ENCODE measurements at places on chromosomes 6 and 20.

DNA sequence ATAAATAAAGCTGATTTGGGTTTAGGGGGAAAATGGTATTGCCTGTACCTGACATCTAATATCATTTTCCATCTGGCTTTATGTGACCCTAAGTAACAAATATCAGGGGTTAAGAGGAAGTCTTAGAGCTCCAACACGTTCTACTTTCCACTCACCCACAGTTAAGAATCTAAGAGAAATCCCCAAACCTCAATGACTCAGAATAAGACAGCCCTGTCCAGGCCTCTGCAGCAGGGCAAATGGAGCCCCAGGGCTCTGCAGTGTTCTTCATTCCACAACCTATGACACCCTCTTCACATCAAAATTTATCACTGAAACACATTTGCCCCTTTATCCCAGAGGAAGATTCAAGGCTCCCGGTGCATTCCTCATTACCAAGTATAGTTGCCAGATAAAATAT is 20.3 kb upstream of the TENT5A start:
- H3K4me3 ChIP-seq: no peak overlapping the region
- H3K36me3 ChIP-seq: no peaks in the 10 kb centered on the region
- no peak for DNase-seq
- no peak overlapping the region for H3K27ac ChIP-seq
- no peaks in the 10 kb centered on the region for H3K27me3 ChIP-seq

- no peak overlapping the region for H3K27ac ChIP-seq
- H3K27me3 ChIP-seq: no peaks in the 10 kb centered on the region
- no peaks in the 10 kb centered on the region for H3K36me3 ChIP-seq
- no peak overlapping the region for H3K4me3 ChIP-seq
Measured at GRCh38 chr6:25309886-25310285, 30.7 kb downstream of the CARMIL1 start.

DNA sequence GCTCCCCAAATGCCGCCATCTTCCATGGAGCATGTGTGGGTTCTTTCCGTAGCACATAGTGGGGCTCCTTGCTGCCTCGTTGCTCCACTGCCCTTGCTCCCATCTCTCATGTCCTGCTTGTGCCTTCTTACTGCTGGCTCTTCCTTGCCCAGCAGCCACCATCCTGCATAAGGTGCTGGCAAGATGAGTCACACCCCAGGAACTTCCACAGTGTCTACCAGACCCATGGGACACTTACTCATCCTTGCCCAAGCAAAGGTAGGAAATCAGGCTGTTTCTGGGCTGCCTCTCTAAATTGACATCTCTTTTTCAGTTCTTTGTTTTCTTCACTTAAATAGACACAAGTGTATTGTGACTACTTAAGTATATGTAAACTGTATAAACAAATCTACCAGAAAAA is 39.4 kb upstream of the RGS17 start:
- H3K27me3 ChIP-seq: no peaks in the 10 kb centered on the region
- H3K36me3 ChIP-seq: no peaks in the 10 kb centered on the region
- H3K4me1 ChIP-seq: no peaks in the 10 kb centered on the region
- no peak overlapping the region for H3K27ac ChIP-seq

DNA sequence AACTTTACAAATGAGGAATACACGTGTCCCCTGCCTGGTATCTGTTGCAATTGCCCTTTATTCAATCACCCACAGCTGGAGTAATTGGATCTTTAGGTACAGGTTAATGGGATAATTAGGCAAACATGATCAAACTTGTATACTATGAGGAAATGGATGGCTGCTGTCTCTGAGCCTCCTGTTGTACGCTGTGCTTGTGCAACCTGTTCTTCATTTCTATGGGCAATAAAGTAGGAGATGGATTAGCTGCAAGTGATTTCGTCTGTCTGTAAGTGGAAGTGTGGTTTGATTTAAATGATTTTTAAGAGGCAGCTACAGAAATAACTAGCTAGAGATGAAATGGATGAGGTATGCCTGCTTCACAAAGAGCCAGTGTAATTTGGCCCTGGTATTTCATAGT is 474.1 kb downstream of the RNF144B start:
- H3K4me1 ChIP-seq: no peaks in the 10 kb centered on the region
- H3K27me3 ChIP-seq: no peaks in the 10 kb centered on the region
- H3K36me3 ChIP-seq: no peaks in the 10 kb centered on the region
- DNase-seq: no peak

DNA sequence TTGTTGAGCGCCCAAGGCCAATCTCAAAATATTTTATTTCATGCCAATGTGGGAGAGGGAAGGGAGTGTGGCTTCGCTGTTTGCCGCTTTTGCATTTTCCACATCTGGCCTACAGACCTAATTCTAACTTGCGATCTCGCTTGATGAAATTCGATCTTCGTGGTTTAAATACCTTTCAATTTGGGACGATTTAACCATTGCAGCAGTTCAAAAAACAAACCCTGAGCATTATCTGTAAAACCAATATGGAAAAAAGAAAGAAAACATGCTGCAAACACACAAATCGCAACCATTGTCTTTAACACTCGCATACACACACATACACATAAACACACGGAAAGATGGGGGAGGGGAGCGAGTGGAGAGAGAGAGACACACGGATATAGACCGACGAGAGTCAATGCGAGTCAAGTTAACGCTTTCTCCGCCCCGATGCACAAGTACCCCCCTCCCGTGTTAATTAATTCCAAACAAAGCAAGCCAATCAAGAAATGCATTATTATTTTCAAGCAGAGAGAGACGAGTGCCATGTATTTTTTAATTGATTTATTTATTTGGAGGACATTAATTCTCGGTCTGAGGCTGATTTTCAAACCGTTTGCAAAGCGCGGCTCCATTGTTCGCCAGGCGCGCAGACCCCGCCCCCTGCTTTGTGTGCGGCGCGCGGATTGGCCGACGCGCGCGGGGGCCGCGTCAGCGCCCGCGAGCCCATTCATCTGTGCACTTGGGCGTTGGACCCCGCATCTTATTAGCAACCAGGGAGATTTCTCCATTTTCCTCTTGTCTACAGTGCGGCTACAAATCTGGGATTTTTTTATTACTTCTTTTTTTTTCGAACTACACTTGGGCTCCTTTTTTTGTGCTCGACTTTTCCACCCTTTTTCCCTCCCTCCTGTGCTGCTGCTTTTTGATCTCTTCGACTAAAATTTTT is at the start of gene MARCKS:
Gene MARCKS (plus strand): TSS at position 721 of the 931 bp plus-strand sequence. CDS start 401 bp downstream, outside the sequence.
- peaks cover 2% of the 10 kb centered on the region for H3K36me3 ChIP-seq
- H3K27ac ChIP-seq: no peak within 1 kb of the TSS
- peak; percentile 45 for DNase-seq
- H3K27me3 ChIP-seq: peaks cover 45% of the 10 kb centered on the region
- H3K4me1 ChIP-seq: peaks cover 16% of the 10 kb centered on the region

DNA sequence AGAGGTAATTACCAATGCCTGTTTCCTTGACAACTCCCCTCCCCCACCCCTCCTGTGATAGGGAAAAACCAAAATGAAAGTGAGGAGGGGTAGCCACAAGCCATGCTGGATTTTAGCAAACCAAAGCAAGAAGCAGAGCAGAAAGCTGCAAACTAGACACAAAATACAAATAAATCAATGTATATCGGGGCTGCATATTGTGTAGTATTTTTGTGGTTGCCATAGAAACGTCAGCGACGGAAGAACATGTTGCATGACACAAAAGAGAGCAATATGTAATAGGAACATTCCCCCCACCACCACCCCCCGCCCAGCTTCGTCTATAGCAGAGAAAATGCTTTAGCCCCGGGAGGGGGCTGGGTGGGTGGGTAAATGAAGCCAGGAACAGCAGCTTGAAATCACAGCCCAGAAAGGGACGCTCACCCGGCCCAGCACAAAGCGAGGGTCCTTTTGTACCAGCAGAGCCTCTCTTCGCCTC is 548 bp downstream of the AGPAT4 start:
- H3K27ac ChIP-seq: peak overlapping the region; percentile 93
- H3K27me3 ChIP-seq: peaks cover 15% of the 10 kb centered on the region
- peaks cover 8% of the 10 kb centered on the region for H3K36me3 ChIP-seq
- peaks cover 29% of the 10 kb centered on the region for H3K4me1 ChIP-seq
- peak overlapping the region; percentile 77 for H3K4me3 ChIP-seq

DNA sequence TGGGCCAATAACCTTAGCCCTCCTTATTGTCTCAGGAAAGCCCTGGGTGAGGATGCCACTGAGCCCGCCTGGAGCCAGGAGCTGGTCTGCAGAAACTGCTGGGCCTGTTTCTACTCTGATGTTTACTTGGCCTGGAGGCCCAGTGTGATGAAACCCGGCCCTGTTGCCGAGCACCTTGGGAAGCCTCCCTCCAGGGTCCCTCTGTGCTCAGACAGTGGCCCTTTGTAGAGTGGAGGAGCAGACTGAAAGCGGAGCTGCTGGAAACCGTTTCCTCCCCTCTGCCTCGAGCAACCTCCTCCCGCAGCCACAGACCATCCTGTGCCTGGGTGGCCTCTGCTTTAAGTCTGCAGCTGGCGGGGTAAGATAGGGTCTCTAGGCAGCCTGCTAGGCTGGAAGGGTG is 84.1 kb upstream of the EPB41L1 start:
- DNase-seq: no peak
- no peaks in the 10 kb centered on the region for H3K36me3 ChIP-seq
- H3K27me3 ChIP-seq: peaks cover 12% of the 10 kb centered on the region
- no peak overlapping the region for H3K4me3 ChIP-seq

DNA sequence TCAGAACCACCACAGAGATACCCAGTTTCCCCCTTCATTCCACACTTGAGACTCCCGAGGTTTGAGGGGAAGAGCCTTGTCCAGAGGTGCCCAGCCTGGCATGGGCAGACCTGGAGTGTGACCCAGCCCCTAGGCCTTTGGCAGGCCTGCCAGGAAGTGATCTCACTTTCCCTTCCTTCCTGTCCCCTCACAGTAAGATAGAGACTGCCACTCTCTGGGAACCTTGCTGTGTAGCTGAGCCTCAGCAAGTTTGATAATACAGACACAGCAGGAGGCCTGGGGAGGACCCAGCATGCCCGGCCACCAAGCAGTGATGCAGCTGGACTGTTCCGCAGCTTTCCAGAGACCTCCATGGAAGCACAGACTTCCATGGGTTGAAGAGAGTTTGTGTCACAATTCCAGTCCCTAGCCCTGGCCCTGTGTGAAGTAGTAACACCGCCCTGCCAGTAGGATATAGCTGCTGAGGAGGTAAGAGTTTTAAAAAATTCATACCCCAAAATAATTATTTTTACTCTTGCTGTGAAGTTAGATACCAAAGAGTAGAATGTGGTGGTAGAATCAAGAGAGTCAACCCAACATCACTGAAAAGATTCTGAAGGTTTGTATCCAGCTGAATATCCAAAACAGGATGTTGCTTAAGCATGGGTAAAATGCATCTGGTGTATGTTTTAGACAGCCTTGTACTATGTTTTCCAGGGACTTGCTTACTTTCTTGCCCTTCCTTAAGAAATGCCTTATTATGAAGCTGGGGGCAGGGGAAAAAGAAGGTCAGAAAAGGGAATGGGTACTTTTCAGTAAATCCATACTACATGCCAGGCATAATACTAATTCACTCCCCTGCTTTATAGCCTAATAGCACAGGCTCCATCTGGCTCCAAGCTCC is 16.3 kb downstream of the PKIG start:
- peak overlapping the region; percentile 79 for H3K27ac ChIP-seq
- H3K4me1 ChIP-seq: peaks cover 28% of the 10 kb centered on the region
- H3K4me3 ChIP-seq: peak overlapping the region; percentile 44
- no peaks in the 10 kb centered on the region for H3K27me3 ChIP-seq
- H3K36me3 ChIP-seq: no peaks in the 10 kb centered on the region

DNA sequence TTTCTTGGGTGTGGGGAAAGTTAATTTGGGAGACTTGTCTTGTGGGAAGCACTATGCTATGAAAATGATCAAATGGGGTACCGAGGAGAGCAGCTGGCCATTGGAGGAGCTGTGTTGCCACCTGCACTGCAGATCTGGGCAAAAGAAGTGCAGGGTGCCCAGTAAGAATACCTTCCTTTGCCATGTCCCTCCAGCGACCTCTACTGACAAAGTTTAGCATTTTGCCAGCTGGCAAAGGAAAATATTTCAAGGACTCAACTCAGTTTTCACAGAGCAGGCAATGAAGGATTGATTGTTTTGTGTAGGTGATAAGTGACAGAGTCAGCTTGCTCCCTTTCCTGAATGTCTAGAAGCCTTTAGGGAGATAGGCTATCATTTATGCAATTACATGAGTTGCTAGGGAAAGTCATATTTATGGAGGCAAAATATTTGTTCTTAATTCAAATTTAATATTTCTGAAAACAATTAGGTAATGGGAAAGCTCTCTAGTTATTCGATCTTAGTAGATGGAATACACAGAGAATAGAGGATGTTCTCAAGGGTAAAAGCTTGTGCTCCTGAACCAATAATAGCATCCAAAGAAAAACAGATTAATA is 118.4 kb downstream of the FARS2 start:
- no peak overlapping the region for H3K4me3 ChIP-seq
- H3K27ac ChIP-seq: no peak overlapping the region
- H3K27me3 ChIP-seq: no peaks in the 10 kb centered on the region
- H3K4me1 ChIP-seq: no peaks in the 10 kb centered on the region

DNA sequence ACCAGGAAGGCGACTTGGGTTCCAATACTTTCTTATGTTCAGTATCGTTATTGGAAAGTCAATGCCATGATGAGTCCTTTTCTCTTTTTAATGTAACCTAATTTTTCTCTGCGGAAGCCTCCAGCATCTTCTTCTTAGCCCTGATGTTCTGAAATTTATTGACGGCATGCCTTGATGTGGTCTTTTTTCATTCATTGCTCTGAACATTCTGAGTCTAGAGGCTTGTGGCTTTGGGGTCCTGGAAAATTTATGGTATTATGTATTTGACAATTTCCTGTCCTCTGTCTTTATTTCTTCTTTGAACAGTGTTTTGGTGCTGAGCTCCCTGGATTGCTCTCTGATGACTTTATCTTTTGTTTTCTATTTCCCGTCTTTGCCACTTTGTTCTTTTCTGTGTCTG is 28.7 kb upstream of the MAS1 start:
- H3K27ac ChIP-seq: no peak overlapping the region
- no peaks in the 10 kb centered on the region for H3K36me3 ChIP-seq
- no peak for DNase-seq
- no peak overlapping the region for H3K4me3 ChIP-seq

- DNase-seq: peak; percentile 24
- no peak overlapping the region for H3K27ac ChIP-seq
- H3K27me3 ChIP-seq: no peaks in the 10 kb centered on the region
- no peak overlapping the region for H3K4me3 ChIP-seq
- H3K4me1 ChIP-seq: peaks cover 30% of the 10 kb centered on the region
- H3K36me3 ChIP-seq: peaks cover 49% of the 10 kb centered on the region
Measured at GRCh38 chr20:31948008-31948407, 3.8 kb downstream of the PDRG1 start.

DNA sequence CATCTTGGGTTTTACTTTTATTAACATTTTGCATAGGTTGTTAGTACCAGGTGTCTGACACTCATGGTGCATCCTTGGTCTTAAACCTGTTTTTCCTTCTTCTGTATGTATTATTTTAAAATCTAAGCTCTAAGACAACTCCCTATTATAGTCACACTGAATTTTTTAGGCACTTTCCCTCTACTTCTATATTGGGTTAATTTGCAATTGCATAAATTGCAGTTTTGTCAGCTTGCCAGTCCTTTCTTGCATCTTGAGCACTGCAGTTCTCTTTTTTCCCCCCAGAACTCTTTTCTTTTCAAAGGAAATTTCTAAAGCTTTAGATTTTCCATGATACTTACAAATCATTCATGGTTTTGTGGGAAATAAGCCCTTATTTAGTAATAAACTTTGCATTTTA is 70.6 kb downstream of the ZNF292 start:
- DNase-seq: no peak
- H3K36me3 ChIP-seq: peaks cover 51% of the 10 kb centered on the region
- H3K27me3 ChIP-seq: no peaks in the 10 kb centered on the region

GRCh38 chr20:20065361-20065760 is 13.0 kb downstream of the CFAP61 start:
- DNase-seq: no peak
- H3K4me1 ChIP-seq: no peaks in the 10 kb centered on the region
- no peaks in the 10 kb centered on the region for H3K36me3 ChIP-seq
- peaks cover 30% of the 10 kb centered on the region for H3K27me3 ChIP-seq

- no peak overlapping the region for H3K27ac ChIP-seq
- H3K27me3 ChIP-seq: peaks cover 77% of the 10 kb centered on the region
- H3K4me1 ChIP-seq: peaks cover 23% of the 10 kb centered on the region
- DNase-seq: no peak
- no peaks in the 10 kb centered on the region for H3K36me3 ChIP-seq
- H3K4me3 ChIP-seq: peak overlapping the region; percentile 25
Measured at GRCh38 chr20:54172856-54173652, 732 bp downstream of the CYP24A1 start.

Measured in activated CD4-positive, alpha-beta T cell treated with anti-CD3 and anti-CD28 coated beads, Interleukin-2, amount 10 ng/mL, durations not matched to agents 7 days and 5 days (primary cell).